EH (cell line): ENCODE measurements at places on chromosomes 3 and 15.

DNA sequence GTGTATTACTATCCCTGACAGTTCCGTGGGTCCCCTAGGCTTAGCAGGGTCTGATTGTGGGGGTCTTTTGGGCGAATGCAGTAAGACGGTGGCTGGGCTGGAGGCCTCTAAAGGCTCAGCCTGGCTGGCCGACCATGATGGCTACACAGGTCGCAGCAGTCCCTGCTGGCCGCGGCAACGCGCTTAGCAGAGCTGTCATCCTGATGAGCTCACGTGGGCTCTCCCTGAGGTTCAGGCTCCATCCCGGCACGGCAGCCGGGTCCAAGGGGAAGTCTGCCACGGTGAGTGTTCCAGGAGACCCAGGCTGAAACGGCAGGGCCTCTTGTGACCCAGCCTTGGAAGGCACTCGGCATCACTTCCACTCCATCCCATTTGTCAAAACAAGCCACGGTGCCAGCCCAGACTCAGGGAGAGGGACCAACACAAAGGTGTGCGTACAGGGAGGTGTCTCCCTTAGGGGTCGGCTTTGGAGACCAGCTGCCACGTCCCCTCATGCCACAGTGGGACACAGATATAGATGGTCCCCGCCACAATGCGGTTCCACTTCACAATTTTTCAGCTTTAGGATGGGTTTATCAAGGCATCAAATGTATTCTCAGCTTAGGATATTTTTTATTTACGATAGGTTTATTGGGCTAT is 101.8 kb downstream of the XXYLT1 start:
- no peak for DNase-seq

- DNase-seq: no peak
Measured at GRCh38 chr3:112799946-112800345, 46.7 kb downstream of the CD200R1L start.

DNA sequence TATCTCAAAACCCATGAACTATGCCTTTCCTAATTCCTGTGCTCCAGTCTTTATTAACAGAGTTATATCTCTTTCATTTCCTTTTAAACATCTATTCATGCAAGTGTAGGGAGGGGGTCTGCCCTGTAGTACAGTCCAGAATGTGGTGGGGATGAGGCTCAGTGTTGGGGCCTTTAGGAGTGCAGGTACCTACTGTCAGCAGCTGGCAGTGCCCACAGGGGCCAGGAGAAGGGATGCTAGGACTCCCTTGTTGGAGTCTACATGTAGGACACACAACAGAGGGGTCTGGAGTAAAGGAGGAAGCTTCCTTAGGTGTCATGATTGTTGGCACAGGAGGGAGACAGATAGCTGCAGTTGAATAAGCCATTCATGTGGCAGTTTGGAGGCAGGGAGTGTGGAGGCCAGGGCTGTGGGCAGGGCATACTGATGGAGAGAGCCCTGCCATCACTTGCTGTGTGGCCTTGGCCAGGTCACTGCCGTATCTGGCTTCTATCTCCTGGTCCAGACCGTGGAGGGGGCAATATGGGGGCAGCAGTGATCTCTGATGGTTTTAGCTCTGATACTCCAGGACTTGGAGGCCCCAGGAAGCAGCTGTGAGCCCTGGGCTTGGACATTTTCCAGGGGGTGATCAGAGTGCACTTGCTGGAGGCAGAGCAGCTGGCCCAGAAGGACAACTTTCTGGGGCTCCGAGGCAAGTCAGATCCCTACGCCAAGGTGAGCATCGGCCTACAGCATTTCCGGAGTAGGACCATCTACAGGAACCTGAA is 29.5 kb downstream of the ESYT3 start:
- no peak for DNase-seq

DNA sequence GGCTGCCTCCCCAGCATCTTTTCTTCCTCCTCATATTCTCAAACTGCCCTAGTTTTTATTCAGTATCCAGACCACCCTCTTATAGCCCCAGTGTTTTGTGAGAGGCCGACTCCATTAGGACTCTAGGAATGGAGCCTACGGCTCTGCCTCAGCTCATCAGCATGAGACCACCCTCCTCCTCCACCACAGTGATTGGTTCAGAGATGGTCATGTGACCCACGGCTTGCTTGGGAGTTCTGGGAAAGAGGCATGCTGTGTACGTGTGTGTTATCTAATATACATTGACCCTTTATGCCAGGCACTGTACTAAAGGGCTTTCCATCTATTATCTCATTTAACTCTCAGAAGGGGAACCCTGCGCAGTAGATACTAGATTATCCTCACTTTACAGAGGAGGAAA is 17.8 kb upstream of the CMTM7 start:
- DNase-seq: no peak

DNA sequence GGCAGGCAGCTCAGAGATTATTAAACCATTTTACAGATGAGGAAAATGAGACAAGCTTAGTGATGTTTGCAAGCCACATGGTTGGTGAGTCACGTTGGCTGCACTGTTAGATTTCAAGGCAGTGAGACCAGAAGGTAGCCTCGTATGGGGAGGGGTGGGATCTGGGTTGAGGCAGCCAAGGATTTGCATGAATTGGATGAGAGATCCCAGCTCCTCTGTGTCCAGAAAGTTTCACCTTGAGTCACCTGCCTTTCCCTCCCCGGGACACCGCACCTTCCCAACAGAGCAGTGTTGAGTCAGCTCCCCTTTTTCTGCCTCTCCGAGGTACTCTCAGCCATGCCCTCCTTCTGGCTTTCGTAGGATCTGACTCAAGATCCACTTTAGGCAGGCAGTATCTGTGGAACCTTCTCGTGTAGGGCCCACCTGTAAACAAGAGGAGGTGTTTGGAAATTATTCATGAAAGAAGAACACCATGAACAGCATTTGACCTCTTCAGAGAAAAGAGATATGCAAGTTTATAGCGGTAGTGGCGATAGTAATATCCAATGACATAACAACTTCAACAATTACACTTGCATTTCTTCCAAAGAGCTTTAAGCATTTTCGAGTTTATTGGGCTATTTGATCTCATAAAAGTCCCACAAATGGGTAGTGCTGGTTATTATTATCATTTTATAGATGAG is 46.8 kb upstream of the VPS8 start:
- DNase-seq: no peak

- DNase-seq: no peak
Measured at GRCh38 chr3:152317184-152317583, 48.5 kb downstream of the MBNL1 start.

GRCh38 chr3:53816425-53816824 is 29.8 kb downstream of the CHDH start:
- DNase-seq: no peak

DNA sequence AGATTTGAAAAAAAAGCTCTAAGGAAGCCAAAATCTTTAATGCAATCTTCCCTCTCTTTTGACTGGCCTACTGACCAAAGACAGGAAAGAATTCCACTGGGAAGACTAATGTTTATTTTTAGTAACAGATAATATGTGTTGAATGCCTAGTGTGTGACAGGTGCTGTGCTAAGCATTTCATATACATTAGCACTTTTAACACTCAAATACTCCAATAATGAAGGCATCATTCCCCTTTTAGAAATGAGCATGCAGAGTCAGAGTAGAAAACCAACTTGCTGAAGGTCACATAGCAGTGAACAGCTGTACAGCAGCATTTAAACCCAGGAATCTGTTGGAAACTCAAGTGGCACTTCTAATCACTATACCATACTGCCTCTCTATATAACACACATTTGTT is 170.6 kb downstream of the MINAR1 start:
- peak; percentile 65 for DNase-seq

DNA sequence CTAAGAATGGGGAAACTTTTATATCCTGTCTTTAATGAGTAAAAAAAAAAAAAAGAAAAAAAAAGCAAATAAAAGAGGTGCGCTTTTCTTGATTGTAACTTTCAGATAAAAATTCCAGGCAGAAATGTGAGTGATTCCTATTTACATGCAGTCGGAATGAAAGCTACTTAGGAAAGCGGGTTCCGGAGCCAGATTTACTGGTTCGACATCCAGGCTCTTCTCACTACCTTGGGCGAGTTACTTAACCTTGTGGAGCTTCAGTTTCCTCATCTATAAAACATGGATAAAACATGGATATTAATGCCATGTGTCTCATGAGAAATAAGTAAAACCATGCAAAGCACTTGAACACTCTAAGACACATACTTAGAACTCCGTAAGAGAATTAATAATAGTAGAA is 169.2 kb downstream of the TP63 start:
- DNase-seq: no peak

DNA sequence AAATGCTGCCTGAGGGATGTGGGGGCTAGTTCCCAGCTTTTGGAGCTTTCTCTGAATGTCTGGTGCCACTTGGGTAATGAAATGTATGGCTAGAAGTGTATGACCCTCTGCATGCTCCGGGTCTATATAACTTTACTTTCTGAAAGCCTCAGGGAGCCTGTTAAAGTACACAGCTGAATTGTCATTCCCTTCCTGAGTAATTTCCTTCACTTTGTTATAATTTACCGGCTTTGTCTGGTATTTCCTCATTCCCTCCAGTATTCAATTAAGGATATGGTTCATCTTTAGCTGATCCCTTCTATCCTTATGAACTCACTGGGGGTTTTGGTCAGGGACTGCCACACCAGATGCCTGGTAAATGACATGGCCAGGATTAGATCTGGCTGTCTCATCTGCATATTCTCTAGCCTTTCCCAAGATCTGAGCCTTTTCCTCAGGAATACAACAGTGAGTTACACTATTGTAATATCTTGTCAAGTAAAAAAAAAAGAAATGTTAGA is 620.3 kb downstream of the ZPLD1 start:
- DNase-seq: no peak

DNA sequence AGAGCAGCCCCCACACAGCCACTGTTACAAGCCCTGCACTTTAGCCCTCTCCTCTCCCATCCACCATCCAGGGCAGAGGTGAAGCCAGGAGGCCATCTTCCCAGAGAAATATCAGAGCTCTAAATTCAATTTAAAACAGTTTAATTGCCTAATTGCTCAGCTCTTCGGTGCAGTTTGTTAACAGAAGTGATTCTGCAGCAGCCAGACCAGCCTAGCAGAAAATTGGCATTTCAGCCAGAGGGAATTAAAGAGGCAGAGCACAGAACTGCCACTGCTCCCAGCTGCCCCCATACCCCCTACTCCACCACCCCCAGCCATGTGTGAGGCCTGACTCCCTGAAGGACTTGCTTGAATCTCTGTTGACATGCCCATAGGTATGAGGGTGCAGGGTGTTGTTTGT is 38.5 kb downstream of the TPRA1 start:
- DNase-seq: no peak

DNA sequence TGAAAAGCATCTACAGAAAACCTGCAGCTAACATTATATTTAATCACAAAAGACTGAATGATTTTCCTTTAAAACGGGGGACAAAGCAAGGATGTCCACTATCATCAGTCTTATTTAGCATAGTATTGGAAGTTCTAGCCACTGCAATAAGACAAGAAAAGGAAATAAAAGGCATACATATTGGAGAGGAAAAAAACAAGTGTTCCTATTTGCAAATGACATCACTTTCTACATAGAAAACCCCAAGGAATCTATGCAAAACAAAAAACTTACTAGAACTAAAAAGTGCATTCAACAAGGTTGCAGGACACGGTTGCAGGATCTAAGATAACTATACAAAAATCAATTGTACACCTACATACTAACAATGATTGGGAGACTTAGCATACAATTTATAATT is 101.6 kb upstream of the MEF2A start:
- no peak for DNase-seq

DNA sequence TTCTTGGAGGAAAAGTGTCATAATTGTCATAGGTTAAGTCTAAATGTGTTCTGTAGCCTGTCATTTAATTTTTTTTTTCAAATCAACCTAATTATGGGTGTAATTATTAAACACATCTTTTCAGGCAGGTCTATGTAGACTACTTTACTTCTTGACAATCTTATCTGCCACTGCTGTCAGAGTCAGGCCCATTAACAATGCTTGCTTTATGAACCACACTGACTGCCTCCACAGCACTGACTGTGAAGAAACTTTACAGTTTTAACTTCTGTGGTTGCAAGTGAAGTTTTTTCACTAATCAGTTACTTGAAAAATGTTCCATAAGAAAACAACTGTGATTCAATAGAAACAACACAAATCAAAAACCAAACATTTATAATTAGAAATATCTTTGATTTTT is 407.8 kb downstream of the PLCL2 start:
- DNase-seq: no peak

- peak; percentile 98 for DNase-seq
Measured at GRCh38 chr15:58498821-58499580, 67.2 kb downstream of the LIPC start.

DNA sequence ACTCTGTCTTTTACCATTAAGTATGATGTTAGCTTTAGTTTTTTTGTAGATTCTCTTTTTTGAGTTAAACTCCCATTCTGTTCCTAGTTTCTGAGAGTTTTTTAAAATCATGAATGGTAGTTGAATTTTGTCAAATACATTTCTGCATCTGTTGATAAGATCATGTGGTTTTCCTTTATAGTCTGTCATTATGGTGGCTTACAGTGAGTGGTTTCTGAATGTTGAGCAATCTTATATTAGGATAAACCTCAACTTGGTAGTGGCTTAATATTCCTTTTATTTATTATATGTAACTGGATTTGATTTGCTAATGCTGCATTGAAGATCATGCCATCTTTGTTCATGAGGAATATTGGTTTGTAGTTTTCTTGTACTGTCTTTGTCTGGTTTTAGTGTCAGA is 34.8 kb downstream of the NEO1 start:
- DNase-seq: no peak
